ENCODE measurements at places on chromosomes 2 and 18. TPM values are rescaled to one million over a fixed set of nuclear protein-coding genes. Genes with fewer than 3 reads are reported as not detected.

Gene TEKT4
- total RNA-seq, result 0.26 TPM

Gene GPR39
- 9.0 TPM for total RNA-seq

Gene PDE11A
- total RNA-seq, result not detected

- no peak for DNase-seq
- peaks cover 8% of the 10 kb centered on the region for H3K4me1 ChIP-seq
- H3K4me3 ChIP-seq, result no peak overlapping the region
These were observed 4.8 kb upstream of the POU3F3 start for GRCh38 chr2:104849101-104849500.

- no peaks in the 10 kb centered on the region for H3K27me3 ChIP-seq
- H3K36me3 ChIP-seq, result no peaks in the 10 kb centered on the region
- no peak overlapping the region for H3K27ac ChIP-seq
- no peak for DNase-seq
These were observed 266.5 kb downstream of the PTGR3 start for GRCh38 chr18:74942319-74942910.

DNA sequence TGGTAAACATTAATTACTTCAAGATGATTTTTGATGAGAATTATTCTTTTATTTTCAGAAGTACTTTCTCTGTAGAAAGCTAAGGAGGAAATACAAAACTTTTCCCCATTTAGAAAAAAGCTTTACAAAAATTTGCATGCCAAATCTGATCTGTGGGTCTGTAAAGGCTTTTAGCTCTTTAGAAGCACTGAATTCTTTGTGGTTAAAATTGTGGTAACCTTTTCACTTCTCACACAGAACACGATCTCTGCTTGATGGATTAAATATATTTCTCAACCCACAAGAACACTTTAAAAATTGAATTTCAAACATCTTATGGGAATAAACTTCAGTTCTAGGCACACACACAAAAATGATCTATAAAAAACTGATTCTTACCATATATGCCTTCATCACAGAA, 63.7 kb downstream of the VIL1 start:
- no peak for DNase-seq
- no peaks in the 10 kb centered on the region for H3K4me1 ChIP-seq
- no peaks in the 10 kb centered on the region for H3K27me3 ChIP-seq
- peaks cover 11% of the 10 kb centered on the region for H3K36me3 ChIP-seq
- no peak overlapping the region for H3K4me3 ChIP-seq
- H3K27ac ChIP-seq, result no peak overlapping the region

GRCh38 chr2:147094077-147094476, 750.8 kb upstream of the ACVR2A start:
- no peak overlapping the region for H3K4me3 ChIP-seq
- H3K27ac ChIP-seq, result no peak overlapping the region
- H3K27me3 ChIP-seq, result no peaks in the 10 kb centered on the region
- no peaks in the 10 kb centered on the region for H3K36me3 ChIP-seq
- DNase-seq, result no peak

DNA sequence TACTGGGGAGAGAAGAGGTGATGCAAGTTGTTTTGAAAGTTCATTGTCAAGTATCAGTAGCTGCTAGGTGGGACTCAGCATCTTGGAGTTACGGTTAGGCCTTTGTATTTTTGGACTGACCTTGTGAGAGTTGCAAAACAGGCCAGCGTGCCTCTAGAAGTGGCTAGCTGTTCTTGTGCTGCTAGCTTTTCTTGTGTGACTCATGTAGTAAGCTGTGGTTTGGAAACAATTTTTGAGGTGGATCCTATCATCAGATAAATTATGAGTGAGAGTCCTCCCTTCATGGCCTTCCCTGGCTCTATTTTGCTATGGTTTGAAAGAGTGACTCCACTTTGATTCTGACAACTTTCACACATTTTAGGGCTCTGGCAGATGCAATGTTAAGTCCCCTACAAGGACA, 409.2 kb upstream of the HS6ST1 start:
- H3K27ac ChIP-seq, result no peak overlapping the region
- H3K36me3 ChIP-seq, result no peaks in the 10 kb centered on the region
- no peak for DNase-seq
- no peak overlapping the region for H3K4me3 ChIP-seq

DNA sequence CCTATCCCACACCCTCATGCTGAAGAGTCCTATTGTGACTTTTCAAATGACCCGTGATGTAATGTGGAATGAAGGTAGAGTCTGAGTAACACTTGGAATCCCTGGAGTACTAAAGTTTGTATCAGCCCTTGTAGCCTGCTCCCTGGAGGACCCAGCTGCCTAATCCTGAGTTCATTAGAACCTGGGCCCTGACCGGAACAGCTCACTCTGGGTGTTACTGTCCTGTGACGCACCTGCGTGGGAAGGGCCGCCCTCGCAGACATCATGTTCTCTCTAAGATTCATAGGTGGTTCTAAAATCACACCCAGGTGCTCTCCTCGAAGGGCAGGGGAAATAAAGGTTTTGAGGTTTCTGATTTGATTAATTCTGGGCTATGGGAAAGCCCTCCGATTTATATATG, 62.3 kb downstream of the NCK2 start:
- H3K4me3 ChIP-seq, result no peak overlapping the region
- no peaks in the 10 kb centered on the region for H3K4me1 ChIP-seq
- H3K36me3 ChIP-seq, result no peaks in the 10 kb centered on the region
- H3K27ac ChIP-seq, result no peak overlapping the region

GRCh38 chr18:55444536-55444935, 143.5 kb downstream of the TCF4 start:
- no peaks in the 10 kb centered on the region for H3K36me3 ChIP-seq
- no peak for DNase-seq
- H3K27me3 ChIP-seq, result no peaks in the 10 kb centered on the region
- H3K27ac ChIP-seq, result no peak overlapping the region

DNA sequence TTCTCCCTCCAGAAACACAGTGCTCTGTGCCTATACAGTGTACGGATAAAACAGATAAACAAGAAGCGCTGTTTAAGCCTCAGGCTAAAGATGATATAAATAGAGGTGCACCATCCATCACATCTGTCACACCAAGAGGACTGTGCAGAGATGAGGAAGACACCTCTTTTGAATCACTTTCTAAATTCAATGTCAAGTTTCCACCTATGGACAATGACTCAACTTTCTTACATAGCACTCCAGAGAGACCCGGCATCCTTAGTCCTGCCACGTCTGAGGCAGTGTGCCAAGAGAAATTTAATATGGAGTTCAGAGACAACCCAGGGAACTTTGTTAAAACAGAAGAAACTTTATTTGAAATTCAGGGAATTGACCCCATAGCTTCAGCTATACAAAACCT, 70.7 kb downstream of the TANK start:
- no peak overlapping the region for H3K27ac ChIP-seq
- DNase-seq, result no peak
- H3K27me3 ChIP-seq, result no peaks in the 10 kb centered on the region
- H3K36me3 ChIP-seq, result peaks cover 15% of the 10 kb centered on the region
- H3K4me1 ChIP-seq, result no peaks in the 10 kb centered on the region

- H3K36me3 ChIP-seq, result no peaks in the 10 kb centered on the region
- no peak for DNase-seq
- H3K27ac ChIP-seq, result no peak overlapping the region
- no peaks in the 10 kb centered on the region for H3K4me1 ChIP-seq
- peaks cover 5% of the 10 kb centered on the region for H3K27me3 ChIP-seq
- H3K4me3 ChIP-seq, result no peak overlapping the region
These were observed 133.4 kb upstream of the ITGA6 start for GRCh38 chr2:172293952-172294351.
